ENCODE measurements at places on chromosomes 2 and 18.

- no peak for DNase-seq
Observed at GRCh38 chr2:189116979-189117378, 62.6 kb downstream of the COL5A2 start.

DNA sequence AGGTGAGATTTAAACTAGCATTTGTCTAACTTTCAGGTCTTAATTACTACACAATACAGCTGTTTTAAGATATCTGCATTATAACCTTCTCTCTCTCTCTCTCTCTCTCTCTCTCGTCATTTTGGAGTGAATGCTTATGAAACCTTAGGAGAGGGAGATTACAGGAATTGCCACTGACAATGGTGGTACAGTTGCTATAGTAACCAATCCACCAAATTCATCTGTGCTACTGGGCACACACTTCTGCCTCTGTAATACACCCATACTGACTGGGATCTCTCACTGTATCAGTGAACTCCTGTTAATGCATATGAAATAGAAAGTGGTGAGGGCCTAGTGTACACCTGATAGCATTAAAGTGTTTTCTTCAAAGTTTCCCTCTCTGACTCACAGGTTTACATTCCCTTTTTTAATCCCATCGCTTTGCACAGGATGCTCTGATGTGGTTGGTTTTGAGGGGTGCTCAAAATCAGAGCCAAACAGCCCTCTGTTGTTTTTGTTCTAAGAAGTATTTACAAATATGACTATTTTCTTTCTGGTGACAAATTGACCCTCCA lies 13.1 kb downstream of the KLHL14 start:
- DNase-seq: no peak

DNA sequence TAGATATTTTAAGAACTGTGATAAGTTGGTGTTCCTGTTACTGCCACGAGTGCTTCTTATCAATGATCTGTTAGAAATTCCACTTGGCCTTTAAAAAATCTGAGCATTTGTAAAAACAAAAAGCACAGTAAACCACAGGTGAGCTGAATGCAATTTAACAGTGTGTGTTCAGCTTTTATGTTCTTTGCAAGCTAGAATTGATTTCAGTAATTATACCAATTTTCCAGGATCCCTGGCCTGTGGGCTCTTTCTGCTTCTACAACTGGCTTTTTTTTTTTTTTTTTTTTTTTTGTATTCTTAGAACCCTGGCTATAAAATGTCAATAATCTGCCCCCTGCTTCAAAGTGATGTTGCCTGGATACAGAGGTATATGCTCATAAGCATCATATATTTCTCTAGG lies 548.5 kb upstream of the SLC8A1 start:
- no peak for DNase-seq

DNA sequence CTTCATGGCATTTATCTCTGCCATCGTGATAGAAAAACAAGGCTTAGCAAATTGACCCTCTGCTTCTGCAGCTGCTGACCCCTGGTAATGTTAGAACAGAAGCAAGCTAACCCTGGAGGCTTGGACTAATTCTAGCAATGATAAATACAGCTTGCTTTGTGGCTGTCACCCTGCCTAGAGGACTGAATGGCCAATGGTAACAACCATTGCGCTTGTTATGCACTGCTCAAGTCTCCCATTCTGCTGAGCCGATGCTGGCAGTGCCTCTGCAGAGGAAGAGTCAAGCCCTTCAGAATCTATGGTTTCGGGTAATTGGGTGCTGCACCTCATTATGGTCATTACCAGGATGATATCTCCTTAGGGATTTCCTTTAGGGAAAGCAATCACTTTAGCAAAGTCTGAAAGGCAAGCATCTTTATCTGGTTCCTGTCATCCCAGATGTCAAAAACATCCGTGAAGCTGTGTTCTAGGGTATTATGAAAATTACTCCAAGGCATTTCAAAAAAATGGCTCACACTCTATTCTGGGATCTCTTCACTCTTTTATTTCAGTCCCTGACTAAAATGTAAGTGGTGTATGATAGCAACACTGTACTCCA lies 186.8 kb upstream of the DLGAP1 start:
- DNase-seq: no peak

GRCh38 chr18:10453806-10454680 lies at the start of gene APCDD1:
Gene APCDD1 (plus strand): TSS chr18:10454635. CDS start chr18:10454982, 347 bp downstream.
- DNase-seq: peak; percentile 82

- DNase-seq: no peak
Observed at GRCh38 chr2:205994344-205994743, 91.6 kb downstream of the INO80D start.

DNA sequence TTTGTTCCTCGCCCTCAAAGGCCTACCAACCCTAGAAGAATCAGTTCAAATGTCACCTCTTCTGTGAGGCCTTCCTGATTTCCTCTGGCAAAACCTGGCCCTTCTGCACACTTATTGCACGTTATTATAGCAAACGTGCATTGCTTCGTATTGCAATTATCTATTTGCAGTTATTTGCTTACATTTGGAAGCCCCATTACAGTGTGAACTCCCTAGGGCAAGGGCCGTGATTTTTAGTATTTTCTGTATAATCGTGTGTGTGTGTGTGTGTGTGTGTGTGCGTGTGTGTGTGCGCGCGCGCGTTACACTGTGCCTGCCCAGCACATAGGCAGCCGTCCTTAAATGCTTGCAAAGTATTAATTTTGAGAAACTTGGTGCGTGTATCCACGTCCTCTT lies 460 bp upstream of the SEMA4F start:
- DNase-seq: no peak

GRCh38 chr18:35671966-35672603 lies 90.5 kb downstream of the GALNT1 start:
- DNase-seq: no peak

- no peak for DNase-seq
Observed at GRCh38 chr2:233700028-233700635, 7.4 kb downstream of the UGT1A6 start.
